ENCODE measurements at places on chromosomes 1 and 21.

GRCh38 chr1:161207173-161207572, 5.0 kb downstream of the NDUFS2 start:
- no peak for DNase-seq

- DNase-seq = no peak
These were observed 24.7 kb downstream of the TENT5C start for GRCh38 chr1:117630423-117630998.

DNA sequence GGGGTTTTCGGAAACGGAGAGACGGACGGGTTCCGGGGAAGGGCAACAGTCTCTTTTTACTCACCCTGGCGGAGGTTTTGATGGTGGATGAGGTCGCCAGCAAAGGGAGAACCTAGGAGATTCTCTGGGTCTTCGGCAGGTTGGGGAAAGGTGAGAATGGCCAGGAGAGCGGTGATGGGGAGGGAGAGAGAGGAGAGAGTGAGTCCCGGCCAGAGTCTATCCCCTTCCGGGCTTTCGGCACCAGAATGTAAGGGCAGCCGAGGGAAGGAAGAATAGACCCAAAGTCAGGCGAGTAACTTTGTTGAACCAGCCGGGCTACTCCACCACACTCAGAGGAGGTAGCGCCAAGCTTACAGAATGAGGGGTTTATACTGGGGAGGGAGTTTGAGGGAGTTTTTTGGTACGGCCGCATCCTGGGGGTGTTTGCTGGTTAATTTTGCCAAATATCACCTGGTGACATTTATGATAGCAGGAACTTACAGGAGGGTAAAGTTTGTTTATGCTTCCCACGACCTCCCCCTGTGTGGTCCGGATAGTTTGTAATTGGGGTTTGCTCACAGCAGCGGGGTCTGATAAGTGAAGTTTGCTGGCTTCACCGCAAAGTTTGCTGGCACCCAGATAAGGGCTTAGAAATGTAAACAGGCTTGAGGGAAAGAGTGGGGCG, 141.1 kb upstream of the ETV3 start:
- DNase-seq = no peak

- DNase-seq = no peak
These were observed 657.6 kb downstream of the LMO4 start for GRCh38 chr1:87986130-87986866.

DNA sequence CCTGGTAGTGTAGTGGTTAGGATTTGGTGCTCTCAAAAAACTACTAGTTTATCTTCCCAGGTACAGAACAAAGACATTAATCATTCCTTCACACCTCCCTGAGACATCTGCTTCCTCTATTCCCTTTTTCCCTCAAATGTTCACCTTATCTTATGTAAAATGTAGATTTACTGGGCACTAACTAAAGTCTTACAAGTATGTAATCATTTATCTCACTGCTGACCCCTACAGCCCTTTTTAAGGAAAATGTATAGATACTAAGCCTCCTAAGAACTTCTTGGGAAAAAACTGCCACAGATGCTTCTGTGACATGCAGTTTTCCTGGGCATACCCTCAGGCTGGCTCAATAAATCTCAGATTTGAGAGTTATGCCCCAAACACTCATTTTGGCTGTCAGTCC, 50.8 kb upstream of the NEK7 start:
- DNase-seq = no peak

Data from naive thymus-derived CD8-positive, alpha-beta T cell (primary cell).